ENCODE measurements at places on chromosomes 2 and 18.

- DNase-seq, result no peak
Measured at GRCh38 chr2:233055362-233055761, 4.8 kb upstream of the INPP5D start.

- no peak for DNase-seq
Measured at GRCh38 chr2:30639836-30640235, 167.4 kb downstream of the CAPN13 start.

DNA sequence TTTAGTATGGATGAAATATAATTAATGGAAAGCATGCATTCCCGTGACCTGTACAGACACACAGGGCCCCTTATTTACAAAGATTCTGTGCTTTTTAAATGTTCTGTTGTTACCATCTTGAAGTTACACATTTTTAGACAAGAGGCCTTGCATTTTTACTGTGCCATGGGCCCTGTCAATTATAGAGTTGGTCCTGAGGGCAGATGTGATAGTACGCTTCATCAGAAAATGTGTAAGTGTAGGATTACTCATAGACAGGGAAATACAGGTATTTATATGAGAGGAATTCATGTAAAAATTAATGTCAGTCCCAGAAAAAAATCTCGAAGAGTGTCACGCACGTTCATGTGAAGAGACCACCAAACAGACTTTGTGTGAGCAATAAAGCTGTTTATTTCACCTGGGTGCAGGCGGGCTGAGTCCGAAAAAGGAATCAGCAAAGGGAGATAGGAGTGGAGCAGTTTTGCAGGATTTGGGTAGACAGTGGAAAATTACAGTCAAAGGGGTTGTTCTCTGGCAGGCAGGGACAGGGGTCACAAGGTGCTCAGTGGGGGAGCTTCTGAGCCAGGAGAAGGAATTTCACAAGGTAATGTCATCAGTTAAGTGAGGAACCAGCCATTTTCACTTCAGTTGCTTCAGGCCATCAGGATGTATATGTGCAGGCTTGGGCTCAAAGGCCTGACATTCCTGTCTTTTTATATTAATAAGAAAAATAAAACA is 12.2 kb upstream of the ALPK2 start:
- DNase-seq, result no peak

- no peak for DNase-seq
Measured at GRCh38 chr18:3402982-3403451, 47.0 kb upstream of the TGIF1 start.

DNA sequence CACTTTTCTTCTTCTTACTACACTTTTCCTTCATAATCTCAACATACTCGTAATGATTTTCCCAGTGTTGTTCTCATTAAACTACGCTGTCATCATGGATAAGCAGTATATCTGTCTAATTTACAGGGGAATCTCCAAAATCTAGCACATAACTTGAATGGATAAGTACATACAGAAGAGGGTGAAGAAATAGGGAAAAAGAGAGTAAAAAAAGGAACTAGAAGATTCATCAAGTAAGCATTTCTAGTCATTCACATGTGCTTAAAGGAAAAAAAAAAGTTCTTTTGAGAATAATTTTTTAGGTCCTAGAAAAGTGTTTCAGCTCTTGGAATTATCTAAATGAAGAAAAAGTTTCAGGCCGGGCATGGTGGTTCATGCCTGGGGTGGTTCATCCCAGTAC is 51.6 kb downstream of the SRBD1 start:
- no peak for DNase-seq

DNA sequence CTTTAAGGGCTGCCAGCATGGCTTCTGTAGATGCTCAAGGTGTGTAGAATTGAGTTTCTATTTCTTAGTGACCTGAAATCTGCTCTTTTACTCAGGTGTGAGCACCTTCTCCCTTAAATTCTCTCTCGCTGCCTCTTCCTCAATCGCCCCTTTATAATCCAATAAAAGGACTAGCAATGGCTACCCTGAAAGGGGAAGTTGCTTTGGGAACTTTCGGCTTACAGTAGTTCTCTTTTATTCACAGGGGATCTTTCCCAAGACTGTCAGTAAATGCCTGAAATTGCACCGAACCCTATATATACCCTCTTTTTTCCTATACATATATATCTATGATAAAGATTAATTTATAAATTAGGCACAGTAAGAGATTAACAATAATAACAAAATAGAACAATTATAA is 121.8 kb downstream of the ACTR3 start:
- no peak for DNase-seq
